ENCODE measurements at places on chromosomes 16 and 17.
A peak's percentile ranks its signal among the peaks of the same experiment; 100 is the strongest.

- no peaks in the 10 kb centered on the region for H3K4me1 ChIP-seq
- no peaks in the 10 kb centered on the region for H3K27me3 ChIP-seq
- no peak overlapping the region for H3K4me3 ChIP-seq
- no peak for DNase-seq
- H3K27ac ChIP-seq, result no peak overlapping the region
Measured at GRCh38 chr16:59260892-59261291, 526.8 kb upstream of the GOT2 start.

DNA sequence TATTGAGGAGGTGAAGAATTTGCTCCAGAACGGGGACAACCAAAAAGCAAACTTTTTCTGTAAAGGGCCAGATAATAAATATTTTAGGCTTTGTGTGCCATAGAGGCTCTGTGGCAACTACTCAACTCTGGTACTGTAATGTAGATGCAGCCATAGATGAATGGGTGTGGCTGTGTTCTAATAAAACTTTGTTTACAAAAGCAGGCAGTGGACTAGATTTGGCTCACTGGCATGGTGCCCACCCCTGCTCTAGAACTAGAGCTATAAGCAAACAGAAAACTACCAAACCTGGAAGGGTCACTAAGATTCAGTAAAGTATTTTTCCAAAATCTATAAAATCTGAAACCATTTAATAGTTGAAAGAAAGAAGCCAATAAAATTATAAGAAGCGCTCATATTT is 24.6 kb upstream of the SMURF2 start:
- no peak for DNase-seq
- no peak overlapping the region for H3K4me3 ChIP-seq
- no peaks in the 10 kb centered on the region for H3K36me3 ChIP-seq
- H3K27me3 ChIP-seq, result no peaks in the 10 kb centered on the region
- H3K27ac ChIP-seq, result no peak overlapping the region

- no peak overlapping the region for H3K27ac ChIP-seq
- H3K36me3 ChIP-seq, result no peaks in the 10 kb centered on the region
- peak; percentile 74 for DNase-seq
- H3K27me3 ChIP-seq, result peaks cover 2% of the 10 kb centered on the region
- no peak overlapping the region for H3K4me3 ChIP-seq
Measured at GRCh38 chr16:56257239-56257638, 66.0 kb downstream of the GNAO1 start.

- no peak overlapping the region for H3K27ac ChIP-seq
- H3K36me3 ChIP-seq, result no peaks in the 10 kb centered on the region
- no peak for DNase-seq
- H3K4me1 ChIP-seq, result peaks cover 7% of the 10 kb centered on the region
- H3K4me3 ChIP-seq, result no peak overlapping the region
Measured at GRCh38 chr17:68352041-68352440, 60.7 kb downstream of the ARSG start.

GRCh38 chr17:49433000-49433694 is 18.5 kb upstream of the PHB1 start:
- H3K36me3 ChIP-seq, result no peaks in the 10 kb centered on the region
- no peaks in the 10 kb centered on the region for H3K4me1 ChIP-seq
- no peak overlapping the region for H3K4me3 ChIP-seq
- DNase-seq, result no peak
- no peaks in the 10 kb centered on the region for H3K27me3 ChIP-seq

DNA sequence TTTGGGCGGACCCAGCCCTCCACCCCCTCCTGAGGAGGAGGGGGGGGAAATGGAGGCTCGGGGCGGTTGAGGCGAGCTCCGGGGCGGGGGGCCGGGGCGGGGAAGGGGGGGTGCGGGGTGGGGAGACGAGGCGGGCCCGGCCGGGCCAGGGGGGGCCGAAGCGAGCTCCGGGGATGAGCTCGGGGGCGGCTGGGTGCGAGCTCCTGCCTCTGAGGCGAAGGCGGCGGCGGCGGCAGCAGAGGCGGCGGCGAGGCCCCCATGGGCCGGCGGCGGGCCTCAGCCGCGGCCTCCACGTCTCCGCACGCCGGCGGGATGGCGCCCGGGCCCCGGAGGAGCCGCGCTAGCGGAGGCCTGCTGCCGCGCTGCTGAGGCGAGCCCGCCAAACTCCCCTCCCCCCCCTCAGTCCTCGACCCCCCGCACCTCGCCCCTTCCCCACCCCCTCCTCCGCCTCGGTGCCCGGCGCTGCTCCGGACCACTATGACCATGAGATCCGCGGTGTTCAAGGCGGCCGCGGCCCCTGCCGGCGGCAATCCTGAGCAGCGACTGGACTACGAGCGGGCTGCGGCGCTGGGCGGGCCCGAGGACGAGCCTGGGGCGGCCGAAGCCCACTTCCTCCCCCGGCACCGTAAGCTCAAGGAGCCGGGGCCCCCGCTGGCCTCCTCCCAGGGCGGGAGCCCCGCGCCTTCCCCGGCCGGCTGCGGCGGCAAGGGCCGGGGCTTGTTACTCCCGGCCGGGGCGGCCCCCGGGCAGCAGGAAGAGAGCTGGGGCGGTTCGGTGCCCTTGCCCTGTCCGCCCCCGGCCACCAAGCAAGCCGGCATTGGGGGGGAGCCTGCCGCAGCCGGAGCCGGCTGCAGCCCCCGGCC is 596 bp downstream of the MSL1 start:
- peak; percentile 64 for DNase-seq
- no peaks in the 10 kb centered on the region for H3K27me3 ChIP-seq
- peak overlapping the region; percentile 98 for H3K27ac ChIP-seq
- H3K4me1 ChIP-seq, result peaks cover 20% of the 10 kb centered on the region
- H3K4me3 ChIP-seq, result peak overlapping the region; percentile 100

GRCh38 chr17:47066095-47066494 is 87.0 kb upstream of the RPRML start:
- peak overlapping the region; percentile 92 for H3K4me3 ChIP-seq
- no peaks in the 10 kb centered on the region for H3K36me3 ChIP-seq
- no peak for DNase-seq
- H3K27me3 ChIP-seq, result no peaks in the 10 kb centered on the region

- no peak overlapping the region for H3K4me3 ChIP-seq
- H3K4me1 ChIP-seq, result no peaks in the 10 kb centered on the region
- no peaks in the 10 kb centered on the region for H3K27me3 ChIP-seq
- H3K36me3 ChIP-seq, result no peaks in the 10 kb centered on the region
Measured at GRCh38 chr17:72139212-72139611, 18.4 kb downstream of the SOX9 start.

- no peaks in the 10 kb centered on the region for H3K27me3 ChIP-seq
- H3K27ac ChIP-seq, result no peak overlapping the region
- H3K36me3 ChIP-seq, result no peaks in the 10 kb centered on the region
Measured at GRCh38 chr17:62935523-62935922, 30.5 kb upstream of the TANC2 start.

DNA sequence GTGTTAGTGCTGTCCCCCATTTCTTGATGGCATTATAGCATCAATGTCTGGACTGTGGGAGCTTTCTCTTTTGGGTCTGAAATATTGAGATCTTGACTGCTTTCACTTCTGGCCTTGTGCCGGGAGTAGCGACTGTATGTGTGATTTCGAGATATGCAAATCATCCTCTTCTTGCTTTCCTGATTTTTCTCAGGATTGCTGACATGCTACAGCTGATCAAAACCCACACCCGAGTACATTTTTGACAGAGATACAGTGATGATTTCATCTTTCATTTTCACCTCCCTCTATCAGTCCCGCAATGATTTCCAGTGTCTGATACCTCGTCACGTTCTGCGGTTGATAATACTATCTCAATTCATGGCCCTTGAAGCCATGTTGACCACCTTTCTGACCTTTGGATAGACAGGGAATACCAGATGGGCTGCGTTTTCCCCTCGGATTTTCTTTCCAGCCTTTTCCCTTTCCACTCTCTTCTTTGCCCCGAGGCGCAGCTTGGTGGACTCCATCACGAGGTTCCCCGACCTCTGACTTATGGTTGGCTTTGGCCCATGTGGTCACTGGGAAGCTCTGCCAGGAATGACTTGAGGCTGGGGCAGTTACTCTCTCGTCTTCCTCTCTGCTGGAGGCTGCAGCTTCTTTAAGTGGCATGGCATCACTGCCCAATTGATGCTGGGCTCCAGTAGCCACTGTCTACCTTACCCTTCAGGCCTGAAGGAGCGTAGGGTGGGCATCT is 184.4 kb downstream of the SNX29 start:
- DNase-seq, result no peak
- H3K27me3 ChIP-seq, result no peaks in the 10 kb centered on the region
- no peaks in the 10 kb centered on the region for H3K36me3 ChIP-seq
- no peak overlapping the region for H3K27ac ChIP-seq
- H3K4me3 ChIP-seq, result no peak overlapping the region

DNA sequence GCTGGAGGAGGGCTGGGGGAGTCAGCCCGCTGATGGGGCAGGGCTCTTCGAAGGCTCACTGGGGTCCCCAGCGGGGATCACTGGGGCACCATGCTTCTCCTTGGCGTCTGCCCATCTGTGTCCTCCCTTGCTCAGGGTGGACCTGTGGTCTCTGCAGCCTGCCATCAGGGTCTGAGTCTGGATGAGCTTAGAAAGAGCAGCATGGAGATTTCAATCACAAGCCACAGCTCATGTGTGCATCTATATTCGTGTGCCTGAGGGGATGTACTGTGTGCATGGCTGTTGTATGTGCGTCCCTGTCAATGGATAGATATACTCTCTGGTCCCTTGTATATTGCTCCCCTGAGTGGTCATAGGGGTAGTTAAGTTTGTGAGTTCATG is 126.6 kb upstream of the SDK2 start:
- no peak for DNase-seq
- no peaks in the 10 kb centered on the region for H3K27me3 ChIP-seq
- H3K4me3 ChIP-seq, result no peak overlapping the region
- no peaks in the 10 kb centered on the region for H3K36me3 ChIP-seq
